ENCODE measurements at places on chromosomes 1 and 21.

DNA sequence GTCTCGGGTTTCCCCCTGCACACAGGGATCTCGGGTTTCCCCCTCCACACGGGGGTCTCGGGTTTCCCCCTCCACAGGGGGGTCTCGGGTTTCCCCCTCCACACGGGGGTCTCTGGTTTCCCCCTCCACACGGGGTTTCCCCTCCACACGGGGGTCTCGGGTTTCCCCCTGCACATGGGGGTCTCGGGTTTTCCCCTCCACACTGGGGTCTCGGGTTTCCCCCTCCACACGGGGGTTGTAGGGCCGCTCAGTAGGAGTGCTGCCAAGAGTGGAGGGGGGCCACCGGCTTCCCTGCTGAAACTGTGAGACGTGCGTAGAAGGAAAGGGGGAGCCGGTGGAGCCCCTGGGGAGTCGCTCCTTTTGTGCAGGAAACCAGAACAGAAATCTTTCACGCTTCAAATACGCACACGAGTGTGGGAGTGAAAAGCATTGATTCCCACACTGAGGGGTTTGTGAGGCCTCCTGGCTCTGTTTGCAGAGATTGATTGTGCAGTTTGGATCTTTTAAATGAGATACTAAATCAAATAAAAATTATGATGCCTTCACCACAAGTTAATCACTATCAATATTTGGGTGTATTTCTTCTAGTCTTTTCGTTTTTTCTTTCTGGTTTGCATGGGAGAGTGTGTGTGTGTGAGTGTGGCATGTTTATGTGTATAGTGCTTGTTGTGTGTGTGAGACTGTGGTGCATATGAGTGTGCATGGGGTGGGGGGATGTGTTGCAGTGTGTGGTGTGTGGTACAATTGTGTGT is 54.3 kb upstream of the TRAPPC10 start:
- no peak for DNase-seq

DNA sequence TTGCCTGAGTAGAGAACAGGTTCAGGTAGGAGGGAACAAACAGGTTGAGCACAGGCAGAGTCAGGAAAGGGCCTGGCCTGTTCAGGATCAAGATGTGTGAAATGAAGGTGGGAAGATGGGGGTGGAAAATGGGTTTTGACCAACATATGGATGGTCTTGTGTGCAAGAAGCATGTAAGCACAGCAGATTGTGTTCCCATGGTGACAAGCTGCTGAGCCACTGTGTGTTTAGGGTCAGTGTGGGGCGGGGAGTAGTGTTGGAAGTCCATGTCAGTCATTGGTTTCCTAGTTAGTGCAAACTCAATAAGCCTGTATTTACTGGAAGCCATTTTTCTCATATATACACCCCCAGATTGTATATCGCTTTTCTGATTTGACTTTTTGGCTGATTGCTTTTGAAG is 111.9 kb downstream of the CAMTA1 start:
- DNase-seq: no peak

GRCh38 chr1:217373761-217374701 is 256.9 kb downstream of the GPATCH2 start:
- DNase-seq: no peak

- no peak for DNase-seq
Observed at GRCh38 chr1:28087614-28088167, 719 bp downstream of the EYA3 start.

DNA sequence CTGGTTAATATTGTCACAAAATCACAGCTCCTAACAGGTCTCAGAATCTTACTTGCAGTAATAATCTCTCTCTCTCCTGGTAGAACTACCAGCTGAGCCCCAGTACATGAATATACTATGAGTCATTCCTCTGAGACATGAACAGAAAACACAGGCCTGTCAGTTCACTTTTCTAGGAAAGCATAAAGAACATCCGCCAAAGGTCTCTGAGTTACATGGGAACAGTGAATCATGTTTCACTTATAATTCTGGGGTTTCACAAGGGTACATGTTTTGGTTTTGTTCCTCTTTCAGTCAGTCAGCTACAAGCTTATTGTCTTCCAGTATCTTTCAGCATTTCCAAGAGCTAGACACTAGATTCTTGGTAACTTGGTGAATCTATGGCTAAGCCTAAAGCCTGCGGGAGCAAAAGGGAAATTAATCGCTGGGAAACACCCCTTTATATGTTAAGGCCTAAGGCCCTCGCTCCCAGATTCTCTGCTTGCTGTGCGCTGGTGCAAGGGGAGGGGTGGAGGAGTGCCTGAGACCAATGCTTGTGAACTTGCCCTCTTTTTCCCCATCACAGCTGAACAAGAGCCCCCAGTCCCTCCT is 31.7 kb downstream of the IFNGR2 start:
- no peak for DNase-seq

- DNase-seq: no peak
Observed at GRCh38 chr1:84430546-84430945, 32.3 kb downstream of the DNASE2B start.

GRCh38 chr1:13577846-13578245 is 5.8 kb upstream of the PDPN start:
- no peak for DNase-seq

GRCh38 chr1:162385280-162385623 is 3.7 kb downstream of the C1orf226 start:
- DNase-seq: no peak

DNA sequence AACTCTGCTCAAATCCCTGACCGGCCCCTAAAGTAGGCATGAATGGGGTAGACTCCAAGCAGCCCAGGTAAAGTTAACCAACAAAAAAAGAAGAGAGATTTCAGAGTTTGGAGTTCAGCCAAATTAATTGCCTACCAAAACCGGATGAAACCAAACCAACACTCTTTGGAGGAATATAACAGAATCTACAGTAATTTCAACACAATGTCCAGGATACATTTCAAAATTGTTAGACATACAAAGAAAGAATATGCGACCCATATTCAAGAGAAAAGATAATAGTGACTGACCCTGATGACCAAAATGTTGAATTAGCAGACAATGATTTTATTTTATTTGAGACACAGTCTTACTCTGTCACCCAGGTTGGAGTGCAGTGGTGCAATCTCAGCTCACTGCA is 12.6 kb downstream of the IL22RA1 start:
- no peak for DNase-seq

DNA sequence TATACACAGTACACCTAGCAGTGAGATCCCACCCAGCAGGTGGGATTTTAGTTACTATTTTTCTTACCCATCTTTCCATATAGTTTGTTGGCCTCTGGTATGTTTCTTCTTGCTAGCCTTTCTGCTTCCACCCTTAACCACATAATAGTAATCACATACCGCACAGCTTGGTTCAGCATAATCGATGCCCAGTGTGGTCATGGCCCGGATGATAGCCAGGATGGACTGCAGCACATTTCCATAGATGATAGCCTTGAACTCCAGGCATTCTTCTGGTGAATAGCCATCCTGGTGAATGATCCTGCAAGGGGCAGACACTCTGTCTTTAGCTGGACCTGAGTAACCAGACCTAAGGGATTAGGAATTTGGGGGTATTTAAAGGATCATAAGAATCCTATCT is 9.5 kb downstream of the GNAT2 start:
- DNase-seq: no peak

- DNase-seq: no peak
Observed at GRCh38 chr21:34348890-34349519, 14.8 kb upstream of the KCNE2 start.

DNA sequence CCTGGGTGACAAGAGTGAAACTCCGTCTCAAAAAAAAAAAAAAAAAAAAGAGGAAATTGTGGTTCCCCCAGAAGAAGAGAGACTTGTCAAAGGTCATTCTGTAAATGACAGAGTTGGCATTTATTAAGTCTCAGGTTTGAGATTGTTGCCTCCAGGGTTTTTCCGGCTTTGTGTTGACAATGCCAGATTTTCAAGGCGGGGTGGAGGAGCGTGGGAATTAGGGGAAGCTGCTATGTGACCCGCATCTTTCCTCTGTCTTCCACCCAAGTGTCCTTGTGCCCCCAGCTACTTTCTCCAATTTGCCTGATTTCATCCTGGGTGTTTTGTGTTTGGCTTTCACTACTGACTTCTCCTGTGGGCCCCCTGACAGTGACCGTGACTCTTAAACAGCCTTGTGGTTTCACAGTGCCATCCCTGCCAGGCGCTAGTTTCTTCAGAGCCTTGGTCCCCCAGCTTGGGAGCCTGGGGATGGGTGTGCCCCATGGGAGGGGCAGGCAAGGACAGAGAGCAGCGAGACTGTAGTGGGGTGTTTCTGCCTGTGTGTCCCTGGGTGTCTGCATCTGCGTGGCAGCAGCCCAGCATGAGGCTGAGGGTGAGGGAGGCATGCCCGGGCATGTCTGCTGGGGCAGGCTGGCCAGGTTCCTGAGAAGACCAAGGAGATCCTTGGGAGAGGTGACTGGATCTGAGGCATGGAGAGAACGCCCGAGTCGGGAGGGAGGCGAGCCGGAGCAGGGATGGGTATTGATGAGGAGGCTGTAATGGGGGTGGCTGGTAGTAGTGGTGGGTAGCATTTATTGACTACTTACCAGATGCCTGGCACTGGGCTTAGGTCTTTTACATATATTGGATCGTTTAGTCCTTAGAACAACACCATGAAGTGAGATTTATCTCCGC is 46.3 kb downstream of the IER5 start:
- DNase-seq: no peak

- peak; percentile 90 for DNase-seq
Observed at GRCh38 chr1:161098210-161099068, at the start of gene KLHDC9. Gene KLHDC9, plus strand, starts transcription at chr1:161098361. Its CDS starts 175 bp downstream, at chr1:161098536.

DNA sequence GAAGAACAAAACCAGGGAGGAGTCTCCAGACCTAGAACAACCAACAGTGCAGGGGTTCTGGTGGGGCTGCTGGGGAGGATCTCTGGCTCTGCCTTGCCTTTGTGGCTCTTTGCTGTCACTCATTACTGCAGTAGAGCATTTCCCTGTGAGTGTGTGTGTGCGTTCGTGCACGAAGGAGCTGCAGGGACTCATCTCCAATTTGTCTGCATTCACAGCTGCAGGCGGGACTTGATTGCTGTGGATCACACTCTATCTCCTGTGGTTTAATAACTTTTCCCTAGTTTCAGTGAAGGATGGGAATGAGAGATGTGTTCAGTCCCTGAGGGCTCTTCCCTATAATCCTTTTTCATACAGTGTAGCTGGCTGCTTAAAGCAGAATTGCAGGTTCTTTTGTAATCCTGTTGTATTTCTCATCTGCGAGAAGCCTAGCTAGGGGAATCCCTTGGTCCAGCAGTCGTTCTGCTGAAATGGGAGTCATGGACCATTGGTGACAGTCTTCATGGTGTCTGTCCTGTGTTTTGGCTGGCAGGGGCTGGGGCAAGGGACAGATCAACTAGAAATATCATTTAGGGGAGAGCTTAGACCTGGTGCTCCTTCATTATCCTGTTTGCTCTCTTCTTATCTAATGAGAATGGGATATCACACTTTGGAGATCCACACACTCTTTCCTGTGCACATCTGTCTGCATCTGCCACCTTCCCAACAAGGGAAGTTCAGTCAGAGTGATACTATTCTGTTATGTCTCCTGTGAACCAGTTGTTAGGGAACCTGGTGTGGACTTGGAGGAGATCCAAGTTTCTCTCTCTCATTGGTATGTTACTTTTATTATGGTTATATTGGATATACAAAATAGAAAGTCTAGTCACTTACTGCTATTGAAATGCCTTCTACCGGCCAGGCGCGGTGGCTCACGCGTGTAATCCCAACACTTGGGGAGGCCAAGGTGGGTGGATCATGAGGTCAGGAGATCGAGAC is 3.0 kb downstream of the PCP4L1 start:
- no peak for DNase-seq

DNA sequence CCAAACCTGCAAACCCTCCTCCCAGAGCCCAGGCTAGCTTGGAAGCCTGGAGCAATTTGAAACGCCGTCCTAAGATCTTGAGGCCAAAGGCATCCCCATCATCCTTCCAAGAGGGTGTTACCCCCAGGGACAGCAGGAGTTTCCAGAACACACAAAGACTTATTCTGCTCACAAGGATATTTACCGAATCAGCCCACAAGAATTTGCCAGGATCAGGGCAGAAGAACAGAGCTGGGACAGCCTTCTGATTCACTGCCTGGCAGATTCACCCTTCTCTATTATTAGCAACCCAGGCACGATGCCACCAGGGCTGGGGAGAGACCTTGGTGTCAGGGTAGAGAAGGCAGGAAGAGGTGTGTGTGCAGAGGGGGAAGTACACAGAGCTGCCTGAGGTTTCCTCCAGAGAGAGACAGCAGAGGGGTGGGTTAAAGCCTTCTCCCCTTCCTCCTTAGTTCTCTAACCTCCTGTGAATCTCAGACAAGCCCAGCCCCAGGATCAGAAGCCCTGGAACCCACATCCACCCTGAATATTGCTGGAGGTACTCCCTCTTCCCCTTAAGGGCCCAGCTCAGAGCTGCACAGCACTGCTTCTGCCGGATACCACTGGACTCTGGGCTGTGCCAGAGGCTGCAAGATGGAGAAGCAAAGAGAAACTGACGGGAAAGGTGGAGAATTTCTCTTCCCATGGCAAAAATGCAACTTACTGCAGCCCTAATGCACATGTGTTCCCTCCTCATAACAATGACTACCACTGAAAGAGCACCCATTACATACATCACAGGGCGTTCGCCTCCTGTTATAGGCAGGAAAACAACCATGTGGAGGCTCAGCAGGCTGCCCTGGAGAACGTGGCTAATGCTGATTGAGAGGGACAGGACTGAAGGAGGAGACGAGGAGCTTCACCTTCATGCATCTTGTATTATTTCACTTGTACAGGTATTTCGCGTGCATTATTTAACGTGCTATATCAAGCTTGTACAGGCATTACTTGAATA is 61.8 kb downstream of the ITPKB start:
- no peak for DNase-seq

DNA sequence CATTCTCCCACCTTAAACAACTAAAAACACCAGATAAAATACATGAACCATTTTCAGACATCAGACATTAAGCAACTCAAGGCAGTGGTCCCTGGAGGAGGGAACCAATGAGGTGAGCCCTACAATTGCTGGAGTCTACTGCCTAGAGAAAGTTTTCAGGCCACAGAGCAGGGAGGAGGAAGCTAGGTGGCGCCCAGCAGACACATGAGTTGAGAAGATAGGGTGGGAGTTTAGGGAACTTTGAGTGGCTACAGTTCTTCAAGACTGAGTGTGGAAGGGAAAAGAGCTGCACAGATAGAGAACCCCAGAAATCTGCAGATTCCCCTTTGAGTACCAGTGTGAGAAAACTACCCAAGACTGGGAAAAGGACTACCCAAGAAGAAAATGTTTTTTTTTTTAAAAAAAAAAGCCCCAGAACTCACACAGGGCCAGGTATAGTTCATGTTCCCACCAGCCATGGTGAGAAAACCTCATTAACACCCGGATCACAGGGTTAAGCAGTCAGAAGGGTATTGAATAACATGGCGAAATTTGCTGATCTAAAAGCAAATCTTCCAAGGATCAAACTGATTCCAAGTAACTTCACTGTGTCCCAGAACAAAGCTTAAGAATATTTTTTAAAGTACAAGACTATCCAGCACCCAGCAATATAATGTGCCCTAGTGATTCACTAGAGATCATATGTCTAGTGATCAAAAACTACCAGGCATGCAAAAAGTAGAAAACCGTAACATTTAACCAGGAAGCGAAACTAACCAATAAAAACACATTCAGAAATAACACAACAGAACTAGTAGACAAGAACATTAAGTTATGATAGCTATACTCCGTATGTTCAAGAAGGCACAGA is 12.0 kb downstream of the ALDH9A1 start:
- DNase-seq: no peak

GRCh38 chr21:33441489-33442477 is 38.0 kb downstream of the TMEM50B start:
- no peak for DNase-seq

GRCh38 chr1:220711056-220711809 is 21.1 kb downstream of the C1orf115 start:
- no peak for DNase-seq

- DNase-seq: no peak
Observed at GRCh38 chr1:117416546-117417125, 49.4 kb downstream of the MAN1A2 start.
